ENCODE measurements at places on chromosomes 13 and 19. TPM values are rescaled to one million over a fixed set of nuclear protein-coding genes. Genes with fewer than 3 reads are reported as not detected.

DNA sequence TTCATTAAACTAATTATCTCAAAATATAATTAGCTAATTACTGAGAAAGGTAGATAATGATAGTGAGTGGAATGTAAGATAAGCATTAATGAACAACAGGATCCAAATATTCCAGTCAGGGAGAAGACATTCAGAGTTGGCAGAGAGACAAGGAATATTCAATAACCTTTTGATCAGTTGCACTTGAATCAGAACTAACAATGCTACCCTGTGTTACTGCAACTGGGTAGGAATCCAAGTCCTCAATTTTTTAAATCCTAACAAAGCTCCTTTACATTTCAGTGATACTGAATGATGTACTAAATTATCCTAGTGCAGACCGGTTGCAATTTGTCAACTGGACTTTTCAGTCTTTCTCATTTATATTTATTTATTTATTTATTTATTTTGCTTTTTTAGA is 107.1 kb upstream of the MIR17HG start:
- no peak overlapping the region for H3K4me3 ChIP-seq
- H3K27me3 ChIP-seq: peaks cover 2% of the 10 kb centered on the region
- H3K4me1 ChIP-seq: no peaks in the 10 kb centered on the region
- DNase-seq: no peak
- H3K36me3 ChIP-seq: no peaks in the 10 kb centered on the region
- H3K27ac ChIP-seq: no peak overlapping the region

DNA sequence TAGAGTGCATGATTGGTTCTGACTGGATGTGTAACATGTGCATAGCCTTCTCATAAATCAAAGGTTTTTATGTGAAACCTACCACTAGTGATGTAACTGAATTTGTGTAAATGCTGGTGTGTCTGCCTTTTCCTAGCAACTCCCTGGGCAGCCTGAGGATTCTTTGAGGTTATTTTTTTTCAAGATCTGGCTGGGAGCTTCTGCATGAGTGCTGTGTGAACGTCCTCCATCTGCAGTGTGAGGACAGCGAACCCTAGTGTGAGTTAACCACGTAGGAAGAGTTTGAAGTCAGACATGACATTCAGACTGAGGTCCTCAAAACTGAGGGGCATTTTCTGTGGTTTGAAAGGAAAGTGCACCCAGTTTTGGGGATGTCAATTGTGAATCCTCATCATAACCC is 39.9 kb downstream of the DPRX start:
- H3K27ac ChIP-seq: no peak overlapping the region
- no peaks in the 10 kb centered on the region for H3K4me1 ChIP-seq
- H3K27me3 ChIP-seq: no peaks in the 10 kb centered on the region
- DNase-seq: no peak
- no peaks in the 10 kb centered on the region for H3K36me3 ChIP-seq
- H3K4me3 ChIP-seq: no peak overlapping the region

The KRTDAP gene
- not detected for total RNA-seq

DNA sequence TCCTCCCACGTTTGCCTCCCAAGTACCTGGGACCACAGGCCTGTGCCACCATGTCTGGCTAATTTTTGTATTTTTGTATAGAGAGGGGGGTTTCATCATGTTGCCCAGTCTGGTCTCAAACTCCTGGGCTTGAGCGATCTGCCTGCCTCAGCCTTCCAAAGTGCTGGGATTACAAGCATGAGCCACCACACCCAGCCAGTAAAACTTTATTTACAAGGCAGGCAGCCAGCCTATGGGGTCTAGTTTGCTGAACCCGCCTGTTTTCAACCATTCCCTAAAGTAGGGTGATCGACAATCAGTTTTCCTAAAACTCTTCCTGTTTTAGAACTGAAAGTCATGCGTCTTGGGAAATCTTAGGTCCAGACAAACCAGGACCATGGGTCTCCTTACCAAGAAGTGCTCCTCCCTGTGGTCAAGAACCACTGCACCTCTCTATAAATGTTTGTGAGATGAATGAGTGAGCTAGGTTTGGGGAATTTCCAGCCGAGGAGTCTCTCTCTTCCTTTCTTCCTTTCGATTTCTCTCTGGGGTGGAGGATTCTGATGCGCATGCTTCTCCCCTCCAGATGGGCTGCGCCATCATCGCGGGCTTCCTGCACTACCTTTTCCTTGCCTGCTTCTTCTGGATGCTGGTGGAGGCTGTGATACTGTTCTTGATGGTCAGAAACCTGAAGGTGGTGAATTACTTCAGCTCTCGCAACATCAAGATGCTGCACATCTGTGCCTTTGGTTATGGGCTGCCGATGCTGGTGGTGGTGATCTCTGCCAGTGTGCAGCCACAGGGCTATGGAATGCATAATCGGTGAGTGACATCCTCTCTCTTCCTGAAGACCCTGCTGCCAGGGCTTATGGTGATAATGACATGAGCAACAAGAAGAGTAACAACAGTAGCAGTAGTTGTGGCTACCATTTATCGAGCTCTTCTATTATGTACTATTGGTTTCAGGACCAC is 38.7 kb downstream of the ADGRE1 start:
- peaks cover 14% of the 10 kb centered on the region for H3K4me1 ChIP-seq
- peaks cover 24% of the 10 kb centered on the region for H3K36me3 ChIP-seq
- peak overlapping the region; percentile 67 for H3K27ac ChIP-seq
- DNase-seq: peak; percentile 27

DNA sequence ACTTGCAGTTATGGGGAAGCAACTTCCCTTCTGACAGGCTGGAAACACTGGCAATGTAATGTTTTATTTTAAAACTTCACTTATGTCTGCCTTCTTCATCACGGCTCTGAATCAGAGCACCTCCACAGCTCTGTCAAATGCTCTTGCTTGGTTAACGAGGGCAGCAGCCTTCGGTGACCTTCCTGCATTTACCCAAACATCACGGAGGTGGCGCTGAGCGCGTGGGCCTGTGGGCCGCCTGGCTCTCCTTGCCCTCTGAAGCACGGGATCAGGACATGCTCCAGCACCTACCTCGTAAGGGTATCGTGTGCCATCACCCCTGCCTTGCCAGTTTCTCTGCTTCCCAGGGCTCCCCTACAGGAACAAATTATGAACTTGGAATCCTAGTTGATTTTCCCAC is 310.0 kb downstream of the TEX29 start:
- no peaks in the 10 kb centered on the region for H3K27me3 ChIP-seq
- H3K27ac ChIP-seq: no peak overlapping the region
- no peak overlapping the region for H3K4me3 ChIP-seq
- no peak for DNase-seq
- no peaks in the 10 kb centered on the region for H3K4me1 ChIP-seq
